ENCODE measurements at places on chromosomes 16 and 17.

DNA sequence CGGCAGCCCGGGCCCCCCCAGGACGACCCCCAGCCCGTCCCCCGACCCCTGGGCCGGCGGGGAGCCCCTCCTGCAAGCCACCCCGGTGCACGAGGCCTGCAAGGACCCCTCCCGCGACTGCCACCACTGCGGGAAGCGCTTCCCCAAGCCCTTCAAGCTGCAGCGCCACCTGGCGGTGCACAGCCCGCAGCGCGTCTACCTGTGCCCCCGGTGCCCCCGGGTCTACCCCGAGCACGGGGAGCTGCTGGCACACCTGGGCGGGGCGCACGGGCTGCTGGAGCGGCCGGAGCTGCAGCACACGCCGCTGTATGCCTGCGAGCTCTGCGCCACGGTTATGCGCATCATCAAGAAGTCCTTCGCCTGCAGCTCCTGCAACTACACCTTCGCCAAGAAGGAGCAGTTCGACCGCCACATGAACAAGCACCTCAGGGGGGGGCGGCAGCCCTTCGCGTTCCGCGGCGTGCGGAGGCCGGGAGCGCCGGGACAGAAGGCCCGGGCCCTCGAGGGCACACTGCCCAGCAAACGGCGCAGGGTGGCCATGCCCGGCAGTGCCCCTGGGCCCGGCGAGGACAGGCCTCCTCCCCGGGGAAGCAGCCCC is 15.6 kb upstream of the ZFPM1 start:
- DNase-seq, result peak; percentile 40

GRCh38 chr17:60743799-60744198 is 66.1 kb downstream of the BCAS3 start:
- no peak for DNase-seq

- DNase-seq, result no peak
Measured at GRCh38 chr16:4744555-4745273, 10.4 kb downstream of the DNAAF8 start.

DNA sequence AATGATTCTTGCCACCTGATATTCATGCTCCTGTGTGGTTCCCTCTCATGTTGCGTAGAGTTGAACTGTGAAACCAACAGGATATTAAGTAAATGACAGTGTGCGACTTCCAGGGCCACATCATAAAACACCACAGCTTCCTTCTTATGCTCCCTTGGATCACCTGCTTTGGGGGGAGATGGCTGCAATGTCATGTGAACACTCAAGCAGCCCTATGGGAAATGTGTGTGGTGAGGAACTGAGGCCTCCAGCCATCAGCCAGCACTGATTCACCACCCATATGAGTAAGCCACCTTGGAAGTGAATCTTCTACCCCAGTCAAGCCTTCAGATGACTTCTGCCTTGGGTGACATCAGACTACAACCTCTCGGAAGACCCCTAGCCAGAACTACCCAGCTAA is 427.5 kb downstream of the UTP18 start:
- DNase-seq, result no peak

DNA sequence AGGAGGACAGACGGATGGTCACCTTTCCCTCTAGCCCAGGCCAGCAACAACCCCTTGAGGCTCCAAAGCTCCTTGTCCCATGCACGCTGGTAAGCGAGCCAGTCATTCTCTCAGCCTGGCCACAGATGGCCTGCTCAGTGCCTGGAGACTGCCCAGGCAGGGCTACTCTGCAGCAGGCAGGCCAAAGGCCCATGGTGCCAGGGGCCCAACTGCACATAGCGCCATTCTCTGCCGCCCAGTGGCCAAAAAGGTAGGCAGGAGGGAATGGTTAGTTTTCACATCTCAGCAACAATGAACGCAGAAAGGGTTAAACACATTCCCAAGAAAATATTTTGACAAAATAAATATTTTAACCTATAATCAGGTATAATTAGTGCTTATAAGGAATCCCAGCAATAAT is 7.7 kb upstream of the SREBF1 start:
- DNase-seq, result no peak

DNA sequence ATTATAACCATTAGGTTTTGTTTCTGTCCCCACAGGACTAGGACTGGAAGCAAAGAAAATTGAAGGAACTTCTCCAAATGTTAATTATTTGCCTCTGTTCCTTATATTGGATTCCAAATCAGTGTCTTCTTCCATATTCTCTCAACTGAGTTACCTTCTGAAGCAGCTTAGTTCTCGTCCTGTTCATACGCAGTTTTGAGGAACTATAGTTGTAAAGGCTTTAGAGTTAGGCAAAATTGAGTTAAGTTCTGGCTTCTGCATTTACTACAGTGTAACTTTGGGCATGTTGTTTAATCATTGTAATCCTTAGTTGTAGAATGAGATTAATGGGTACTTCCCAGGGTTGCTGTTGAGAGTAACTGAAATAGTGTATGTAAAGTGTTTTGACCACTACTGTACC is 11.2 kb downstream of the CBFB start:
- no peak for DNase-seq

DNA sequence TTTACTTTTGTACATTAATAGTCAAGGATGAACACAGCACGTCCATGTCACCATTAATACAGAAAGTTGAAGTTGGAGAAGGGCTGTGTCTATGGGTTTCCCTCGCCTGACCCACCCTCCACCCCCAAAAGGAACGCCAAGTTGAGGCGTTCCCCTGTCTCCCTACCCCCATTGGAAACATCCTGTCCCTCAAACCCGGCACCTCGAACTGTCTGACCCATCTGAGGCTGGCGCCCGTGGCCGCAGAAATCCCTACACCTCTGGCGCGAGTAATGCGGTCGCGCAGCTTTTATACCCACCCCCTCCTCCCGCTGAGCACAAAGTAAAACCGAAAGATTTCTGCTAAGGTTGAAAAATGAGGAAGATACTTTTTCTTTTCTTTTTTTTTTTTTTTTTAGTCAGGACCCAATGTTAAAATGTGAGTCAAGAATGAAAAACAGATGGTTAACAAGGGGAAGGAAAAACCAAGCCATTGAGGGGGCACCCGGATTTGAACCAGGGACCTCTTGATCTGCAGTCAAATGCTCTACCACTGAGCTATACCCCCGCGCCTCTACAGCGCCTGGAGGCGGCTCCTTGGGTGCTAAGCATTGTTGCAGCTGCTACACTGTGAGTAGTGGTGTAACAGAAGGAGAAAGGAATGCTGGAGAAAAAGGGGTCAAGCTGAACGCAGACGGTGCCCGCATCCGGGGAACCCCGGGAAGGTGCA is 887 bp upstream of the LASP1 start:
- DNase-seq, result peak; percentile 74

DNA sequence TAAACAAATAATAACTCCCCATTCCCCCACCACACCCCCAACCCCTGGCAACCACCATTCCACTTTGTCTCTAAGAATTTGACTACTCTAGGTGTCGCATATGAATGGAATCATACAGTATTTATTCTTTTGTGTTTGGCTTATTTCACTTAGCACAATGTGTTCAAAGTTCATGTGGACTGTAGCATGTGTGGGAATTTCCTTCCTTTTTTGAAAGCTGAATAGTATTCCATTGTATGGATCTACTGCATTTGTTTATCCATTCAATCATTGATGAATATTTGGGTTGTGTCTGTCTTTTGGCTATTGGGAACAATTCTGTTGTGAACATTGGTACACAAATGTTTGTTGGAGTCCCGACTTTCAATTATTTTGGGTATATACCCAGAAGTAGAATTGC is 3.3 kb upstream of the ACSF2 start:
- DNase-seq, result no peak

DNA sequence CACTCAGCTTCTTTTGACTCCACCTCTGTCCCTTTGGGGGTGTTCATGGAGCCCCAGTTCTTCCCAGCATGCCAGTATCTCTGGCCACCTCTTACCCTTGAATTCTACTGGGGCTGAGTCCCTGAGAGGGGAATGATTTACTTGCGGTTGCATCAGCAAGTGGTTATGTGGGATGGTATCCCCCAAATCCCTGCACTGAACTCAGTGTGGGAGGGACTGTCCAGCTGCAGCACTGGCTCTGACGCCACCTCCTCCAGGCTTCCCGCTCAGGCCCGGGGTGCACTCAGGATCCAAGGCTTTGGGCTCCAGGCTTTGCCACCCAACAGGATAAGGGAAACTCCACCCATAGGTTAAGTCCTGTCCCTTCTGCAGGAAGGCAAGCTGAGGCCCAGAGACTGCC is 21.1 kb upstream of the BRD7 start:
- DNase-seq, result no peak

GRCh38 chr17:8725881-8726876 is 18.5 kb downstream of the CCDC42 start:
- no peak for DNase-seq

DNA sequence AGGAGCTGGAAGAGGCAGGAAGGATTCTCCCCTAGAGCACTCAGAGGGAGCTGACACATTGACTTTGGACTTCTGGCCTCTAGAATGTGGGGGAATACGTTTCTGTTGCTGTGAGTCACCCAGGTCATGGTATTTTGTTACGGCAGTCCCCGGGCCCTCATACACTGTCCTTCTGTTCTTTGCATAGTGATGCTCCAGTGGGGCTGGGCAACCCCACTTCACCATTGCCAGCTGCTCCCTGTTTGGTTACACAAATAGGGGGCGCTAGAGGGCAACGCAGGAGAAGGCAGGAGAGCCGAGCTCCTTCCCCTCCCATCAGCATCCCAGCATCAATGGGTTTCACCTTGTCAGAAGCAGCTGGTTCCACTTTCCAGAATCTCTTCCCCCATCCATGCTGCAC is 257.7 kb upstream of the FOXF1 start:
- no peak for DNase-seq

DNA sequence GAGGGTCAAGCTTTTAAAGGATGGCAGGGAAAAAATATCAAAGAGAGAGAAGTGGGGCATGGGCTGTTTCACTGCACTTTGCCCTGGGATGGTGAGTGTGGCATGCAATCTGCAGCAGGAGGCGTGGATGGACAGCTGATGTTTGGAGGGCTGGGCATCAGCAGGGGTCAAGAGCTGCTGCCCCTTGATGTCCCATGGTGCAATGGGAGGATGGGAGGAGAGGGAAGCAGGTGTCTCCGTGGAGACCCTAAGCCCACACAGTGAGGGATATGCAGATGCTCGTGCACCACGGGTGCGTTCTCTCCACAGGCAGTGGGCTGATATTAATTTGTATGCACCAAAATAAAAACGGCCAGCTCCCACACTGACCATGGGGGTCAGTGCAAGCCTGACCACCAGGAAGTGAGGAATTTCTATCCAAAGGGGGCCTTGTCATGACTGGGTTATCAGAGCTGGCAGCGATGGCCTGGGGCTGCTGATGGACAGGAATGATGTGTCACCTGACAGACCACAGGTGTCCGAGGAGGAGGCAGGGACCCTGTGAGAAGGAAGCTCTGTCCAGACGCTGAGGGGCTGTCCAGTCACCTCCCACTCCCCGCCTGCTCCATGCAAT is 183.6 kb downstream of the IRF8 start:
- no peak for DNase-seq

DNA sequence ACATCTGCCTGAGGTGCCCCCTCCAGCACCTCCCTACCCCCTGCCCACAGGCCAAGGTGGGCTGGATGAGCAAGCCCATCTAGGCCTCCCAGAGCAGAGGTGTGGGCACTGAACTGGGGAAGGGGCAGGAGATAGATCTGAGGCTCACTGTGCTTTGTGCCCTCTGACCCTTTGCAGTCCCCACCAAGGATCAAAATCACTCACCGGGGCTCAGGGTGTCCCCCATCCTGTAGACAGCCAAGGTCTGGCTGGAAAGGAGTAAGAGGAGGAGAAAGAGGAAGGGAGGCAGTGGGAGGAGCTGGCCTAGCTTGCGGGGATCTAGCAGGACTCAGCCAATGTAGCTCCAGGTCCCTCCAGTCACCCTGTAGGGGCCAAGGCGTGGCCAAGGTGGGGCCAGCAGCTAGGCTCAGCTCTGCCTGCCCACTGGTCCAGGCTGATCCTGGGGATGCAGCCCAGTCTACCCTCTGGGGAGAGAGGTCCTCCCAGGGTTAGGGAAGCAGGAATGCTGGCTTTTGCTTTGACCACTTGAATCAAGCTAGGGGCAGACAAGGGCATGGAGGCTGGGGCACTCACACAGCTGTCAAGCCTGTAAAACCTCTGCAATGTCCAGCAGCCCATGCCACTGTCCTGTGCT is 1.8 kb downstream of the SLC12A4 start:
- DNase-seq, result no peak

DNA sequence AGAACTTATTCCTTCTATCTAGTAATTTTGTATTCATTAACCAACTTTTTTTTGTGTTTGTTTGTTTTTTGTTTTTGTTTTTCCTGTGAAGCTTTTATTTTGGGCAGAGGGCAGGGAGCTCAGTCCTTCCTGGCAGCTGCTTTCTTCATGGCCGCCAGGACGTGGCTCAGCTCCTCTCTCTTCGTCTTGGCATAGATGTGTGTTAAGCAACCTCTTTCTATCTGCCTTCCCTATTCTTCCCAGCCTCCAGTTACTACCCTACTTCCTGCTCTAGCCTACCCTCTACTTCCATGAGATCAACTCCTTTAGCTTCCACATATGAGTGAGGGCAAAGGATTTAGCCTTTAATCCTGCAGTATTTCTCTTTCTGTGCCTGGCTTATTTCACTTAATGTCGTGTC is 8.2 kb upstream of the BRD7 start:
- no peak for DNase-seq

- no peak for DNase-seq
Measured at GRCh38 chr16:55437625-55438024, 41.4 kb upstream of the MMP2 start.

DNA sequence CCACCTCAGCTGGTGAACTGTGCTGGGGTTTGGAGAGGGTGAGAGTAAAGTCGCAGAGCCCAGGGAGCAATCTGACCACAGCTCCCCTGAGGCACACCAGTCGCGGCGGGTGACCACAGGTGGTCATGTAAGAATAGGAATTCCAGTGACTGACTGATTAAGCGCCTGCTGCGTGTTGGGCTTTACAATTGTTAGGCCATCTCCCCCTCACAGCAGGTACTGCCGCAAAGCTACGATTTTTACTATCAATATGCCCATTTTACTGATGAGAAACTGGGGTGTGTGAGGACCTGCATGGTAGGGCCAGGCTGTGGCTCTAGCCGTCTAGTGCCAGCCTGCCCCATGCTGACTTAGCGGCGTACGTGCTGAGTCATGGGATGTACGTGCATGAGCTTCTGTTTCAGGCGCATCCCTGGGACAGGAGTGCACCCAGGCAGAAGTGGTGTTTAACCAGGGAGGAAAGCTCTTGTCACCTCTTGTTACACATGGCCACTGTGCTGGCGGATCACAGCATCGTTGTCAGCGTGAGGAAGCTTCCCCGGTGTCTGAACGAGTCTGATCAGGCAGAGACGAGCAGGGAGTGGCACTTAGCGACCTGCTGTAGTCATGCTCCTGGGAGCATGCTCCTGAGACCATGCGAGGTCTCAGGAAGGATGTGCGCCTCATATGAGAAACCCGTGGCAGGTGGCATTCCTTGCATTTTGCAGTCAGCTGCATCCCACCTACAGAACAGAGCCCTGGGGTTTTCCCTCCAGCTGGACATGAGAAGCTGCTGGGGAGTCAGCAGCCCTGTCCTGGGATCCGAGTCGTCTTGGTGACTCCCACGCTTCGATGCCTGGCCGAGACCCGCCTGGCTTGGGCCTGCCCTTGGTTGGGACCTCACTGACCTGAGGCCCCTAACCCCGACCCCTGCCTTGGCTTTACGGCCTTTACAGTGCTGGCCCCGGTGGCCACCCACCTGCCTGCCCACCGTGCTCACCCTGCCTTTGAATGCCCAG is 163.7 kb upstream of the CHMP6 start:
- no peak for DNase-seq

GRCh38 chr16:25151996-25152395 is 40.5 kb downstream of the LCMT1 start:
- DNase-seq, result no peak
